T-helper 17 cell (primary cell): ENCODE measurements at places on chromosomes 13 and 19. TPM values are rescaled to one million over a fixed set of nuclear protein-coding genes. Genes with fewer than 3 reads are reported as not detected.
A peak's percentile ranks its signal among the peaks of the same experiment; 100 is the strongest.

DNA sequence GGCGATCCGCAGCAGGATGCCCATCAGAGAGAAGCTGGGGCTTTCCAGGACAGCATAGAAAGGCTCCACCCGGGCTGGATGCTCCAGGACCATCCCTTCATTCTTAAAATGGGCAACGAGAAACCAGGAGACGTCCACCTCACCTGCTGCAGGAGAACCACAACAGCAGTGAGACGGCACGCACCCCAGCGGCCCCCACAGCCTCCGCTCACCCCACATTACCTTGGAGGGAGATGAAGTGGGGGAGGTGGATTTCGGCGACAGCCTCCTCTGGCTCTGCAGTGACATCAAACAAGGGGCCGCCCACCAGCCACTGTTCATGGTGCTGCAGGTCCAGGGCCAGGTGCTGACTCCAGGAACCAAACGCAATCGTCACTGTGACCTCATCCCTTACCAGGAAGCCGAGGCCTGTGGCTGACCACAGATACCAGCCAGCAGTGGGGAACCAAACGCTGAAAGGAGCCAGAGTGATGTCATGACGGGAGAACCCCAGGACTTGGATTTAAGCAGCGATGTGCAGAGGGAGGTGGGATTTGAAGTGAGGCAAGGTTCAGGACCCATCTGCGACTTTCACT lies 25.1 kb downstream of the CARD8 start:
- DNase-seq = no peak
- no peaks in the 10 kb centered on the region for H3K27me3 ChIP-seq
- H3K27ac ChIP-seq = peak overlapping the region; percentile 80

Gene DHX34
- 9.1 TPM for total RNA-seq

Gene CABP5
- total RNA-seq = 9.2 TPM

Gene DACT3
- not detected for total RNA-seq

Gene PPP1R13L
- 4.5 TPM for total RNA-seq

DNA sequence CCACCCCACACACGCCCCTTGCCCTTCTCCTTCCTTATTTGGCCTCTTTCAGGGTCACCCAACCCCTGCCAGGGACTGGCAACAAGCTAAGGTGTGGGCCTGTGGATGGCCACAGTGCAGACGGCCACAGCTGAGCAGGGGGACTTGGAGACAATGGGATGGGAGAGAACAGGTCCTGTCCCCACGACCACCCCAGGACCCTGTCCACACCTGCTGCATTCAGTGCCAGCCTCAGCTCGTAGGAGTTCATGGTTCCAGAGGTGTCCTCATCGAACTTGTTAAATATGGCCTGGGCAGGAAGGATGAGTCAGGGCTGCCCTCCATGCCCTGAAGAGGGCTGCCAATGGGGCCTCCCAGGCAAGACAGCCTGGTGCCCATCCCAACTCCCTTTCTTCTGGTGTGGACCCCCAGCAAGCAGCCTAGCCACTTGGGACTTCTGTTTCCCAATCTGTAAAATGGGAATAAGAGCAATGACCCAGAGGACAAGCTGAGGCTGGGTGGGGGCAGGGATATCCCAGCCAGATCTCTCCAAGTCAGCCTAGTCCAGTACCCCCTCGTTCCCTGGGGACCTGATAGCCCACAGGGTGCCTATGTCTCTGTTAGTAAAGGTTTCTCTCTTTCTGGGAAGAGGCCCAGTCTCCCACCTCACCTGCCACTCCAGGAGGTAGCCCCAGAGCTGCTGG lies 10.6 kb downstream of the CAPN12 start:
- peak overlapping the region; percentile 90 for H3K27ac ChIP-seq
- H3K4me1 ChIP-seq = peaks cover 38% of the 10 kb centered on the region
- H3K27me3 ChIP-seq = no peaks in the 10 kb centered on the region
- H3K36me3 ChIP-seq = peaks cover 3% of the 10 kb centered on the region

DNA sequence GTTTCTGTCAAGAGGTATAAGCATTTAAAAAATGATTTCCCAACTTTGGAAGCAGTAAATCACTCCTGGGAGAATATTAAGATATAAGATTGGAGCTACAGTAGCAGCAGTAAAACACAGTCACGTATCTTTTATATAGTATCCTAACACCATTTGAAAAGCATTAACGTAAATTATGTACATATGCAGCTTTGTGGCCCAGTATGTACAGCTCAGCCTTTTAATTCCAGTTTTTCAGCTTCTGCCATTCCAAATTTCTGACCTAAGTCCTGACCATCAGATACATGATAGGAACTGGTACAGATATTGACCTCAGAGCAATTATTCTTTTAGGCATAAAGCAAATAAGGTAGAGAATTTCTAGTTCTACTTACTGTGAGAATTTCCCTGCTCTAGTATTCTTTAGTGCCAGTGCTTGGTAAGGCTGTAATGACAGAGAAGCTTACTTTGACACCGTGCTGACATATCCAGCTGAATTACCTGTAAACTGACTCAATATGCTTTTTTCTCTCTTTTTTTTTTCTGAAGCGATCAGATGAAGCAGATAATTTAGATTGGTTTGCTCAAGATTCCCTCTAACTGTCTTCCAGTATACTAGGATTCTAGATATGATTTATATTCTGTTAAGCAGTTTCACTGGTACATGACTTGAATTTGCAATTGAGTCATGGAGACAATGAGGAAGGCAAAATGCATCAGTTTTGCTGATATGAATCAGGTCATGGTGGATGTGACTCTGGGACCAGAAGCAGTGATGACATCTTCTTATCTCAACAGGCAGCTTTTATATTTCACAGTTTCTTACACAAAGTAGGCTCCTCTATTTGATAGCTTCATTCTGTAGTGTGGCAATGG lies 703.6 kb downstream of the SLITRK6 start:
- no peak overlapping the region for H3K27ac ChIP-seq
- no peaks in the 10 kb centered on the region for H3K36me3 ChIP-seq
- H3K27me3 ChIP-seq = no peaks in the 10 kb centered on the region
- H3K4me3 ChIP-seq = no peak overlapping the region
- H3K4me1 ChIP-seq = no peaks in the 10 kb centered on the region

Gene SHISA2
- 0.37 TPM for total RNA-seq

Gene F10
- total RNA-seq = not detected

DNA sequence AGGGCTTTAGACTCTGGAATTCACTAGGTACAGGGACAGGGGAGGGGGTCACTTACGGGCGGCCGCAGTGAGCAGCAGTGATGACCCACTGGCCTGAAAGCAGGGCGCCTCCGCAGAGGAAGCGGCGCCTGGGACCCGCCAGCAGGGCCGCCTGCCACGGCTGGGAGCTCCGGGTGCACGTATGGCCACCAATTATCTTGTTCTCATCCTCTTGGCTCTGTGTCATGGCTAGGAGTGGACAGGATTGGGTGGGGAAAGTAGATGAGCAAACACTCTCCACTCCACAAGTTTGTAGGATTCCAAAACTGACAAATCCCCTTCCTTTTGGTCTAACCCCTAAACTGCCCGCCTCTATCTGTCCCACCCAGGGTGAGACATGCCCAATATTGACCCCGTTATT lies 1.2 kb downstream of the KLK14 start:
- peaks cover 28% of the 10 kb centered on the region for H3K27me3 ChIP-seq
- no peak overlapping the region for H3K27ac ChIP-seq
- DNase-seq = no peak
- peaks cover 17% of the 10 kb centered on the region for H3K4me1 ChIP-seq
- H3K36me3 ChIP-seq = peaks cover 19% of the 10 kb centered on the region

DNA sequence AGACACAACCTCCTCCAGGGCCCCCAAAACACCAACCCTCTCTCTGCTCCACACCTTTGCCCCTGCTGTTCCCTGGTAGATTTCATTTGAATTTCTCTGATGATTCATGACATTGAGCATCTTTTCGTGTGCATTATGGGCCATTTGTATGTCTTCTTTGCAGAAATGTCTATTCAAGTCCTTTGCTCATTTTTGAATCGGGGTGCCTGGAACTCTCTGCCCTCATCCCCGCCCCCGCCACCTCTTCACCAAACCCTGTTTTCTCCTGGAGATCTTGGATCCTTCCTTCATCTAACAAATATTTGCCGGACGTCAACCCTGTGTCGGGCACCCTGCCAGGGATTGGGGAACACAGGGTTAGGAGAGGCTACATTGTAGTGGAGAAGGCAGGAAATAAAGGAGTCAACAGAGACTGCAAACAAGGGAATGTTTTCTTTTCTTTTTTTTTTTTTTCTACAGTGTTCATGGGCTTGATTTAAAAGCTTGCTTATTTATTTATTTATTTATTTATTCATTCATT lies 25.5 kb upstream of the SLC1A5 start:
- no peak overlapping the region for H3K27ac ChIP-seq
- no peak for DNase-seq
- peaks cover 4% of the 10 kb centered on the region for H3K4me1 ChIP-seq
- H3K36me3 ChIP-seq = no peaks in the 10 kb centered on the region

DNA sequence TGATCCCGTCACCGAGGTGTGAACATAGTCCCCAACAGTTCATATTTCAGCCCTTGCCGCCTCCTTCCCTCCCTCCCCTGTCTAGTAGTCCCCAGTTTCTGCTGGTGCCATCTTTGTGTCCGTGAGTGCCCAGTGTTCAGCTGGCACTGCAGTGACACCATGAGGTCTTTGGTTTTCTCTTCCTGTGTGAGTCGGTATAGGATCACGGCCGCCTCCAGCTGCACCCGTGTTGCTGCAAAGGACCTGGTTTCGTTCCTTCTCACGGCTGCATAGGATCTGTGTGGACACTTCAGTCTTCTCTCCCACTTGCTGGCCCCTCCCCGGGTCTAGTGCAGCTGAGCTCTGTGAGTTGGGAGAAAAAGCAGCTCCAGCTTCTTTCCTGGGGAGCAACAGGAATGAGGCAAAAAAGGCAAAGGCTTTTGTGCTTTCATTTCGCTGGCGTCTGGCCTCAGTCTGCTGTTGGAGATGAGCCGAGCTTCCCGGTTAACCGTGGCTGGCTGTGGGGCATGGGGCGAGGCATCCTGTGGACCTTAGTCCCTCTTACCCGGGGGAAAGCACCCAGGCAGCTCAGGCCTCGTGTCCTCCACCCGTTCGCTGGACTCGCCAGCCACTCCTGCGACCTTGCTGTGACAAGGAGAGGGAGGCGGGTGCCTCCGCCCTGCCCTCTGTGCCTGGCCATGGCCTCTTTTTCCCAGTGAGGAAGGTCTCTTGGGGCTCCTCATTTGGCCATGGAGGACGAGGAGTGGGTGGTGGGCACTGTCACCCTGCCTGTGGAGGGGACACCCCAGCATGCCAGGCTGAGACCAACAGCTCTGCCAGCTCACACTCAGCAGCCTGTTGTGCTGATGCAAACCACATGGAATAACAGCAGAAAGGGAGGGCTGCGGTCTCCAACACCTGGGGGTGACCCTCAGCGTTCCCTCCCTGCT lies 196.5 kb downstream of the TEX29 start:
- H3K27ac ChIP-seq = no peak overlapping the region
- no peak for DNase-seq
- no peaks in the 10 kb centered on the region for H3K36me3 ChIP-seq
- H3K27me3 ChIP-seq = peaks cover 30% of the 10 kb centered on the region
- no peak overlapping the region for H3K4me3 ChIP-seq
- no peaks in the 10 kb centered on the region for H3K4me1 ChIP-seq

Gene LINGO3
- 0.20 TPM for total RNA-seq

Gene CATSPERD
- total RNA-seq = not detected

DNA sequence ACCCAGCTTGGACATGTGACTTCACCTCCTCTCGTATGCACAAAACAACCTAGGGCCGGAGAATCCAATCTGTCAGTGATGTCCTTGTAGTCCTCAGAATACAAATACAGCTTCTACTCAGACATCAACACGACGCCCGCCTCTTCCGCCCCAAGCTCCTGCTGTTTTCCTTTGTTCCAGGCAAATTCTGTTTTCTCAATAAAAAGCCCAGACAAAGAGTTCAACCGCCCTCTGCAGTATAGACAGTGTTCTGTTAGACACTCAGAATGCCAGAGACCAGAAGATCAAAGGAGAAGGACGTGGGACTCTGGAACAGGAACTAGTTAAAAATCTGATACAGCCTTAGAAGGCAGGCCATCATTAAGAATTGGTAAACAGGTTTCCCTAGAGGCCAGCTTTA lies 42.0 kb upstream of the GGACT start:
- H3K27ac ChIP-seq = no peak overlapping the region
- peaks cover 11% of the 10 kb centered on the region for H3K4me1 ChIP-seq
- H3K36me3 ChIP-seq = peaks cover 13% of the 10 kb centered on the region
- no peak overlapping the region for H3K4me3 ChIP-seq
- no peak for DNase-seq
- H3K27me3 ChIP-seq = no peaks in the 10 kb centered on the region

GRCh38 chr19:49155820-49156346 lies 687 bp upstream of the HRC start:
- H3K36me3 ChIP-seq = peaks cover 17% of the 10 kb centered on the region
- peaks cover 24% of the 10 kb centered on the region for H3K4me1 ChIP-seq
- H3K4me3 ChIP-seq = peak overlapping the region; percentile 67
- H3K27ac ChIP-seq = no peak overlapping the region

DNA sequence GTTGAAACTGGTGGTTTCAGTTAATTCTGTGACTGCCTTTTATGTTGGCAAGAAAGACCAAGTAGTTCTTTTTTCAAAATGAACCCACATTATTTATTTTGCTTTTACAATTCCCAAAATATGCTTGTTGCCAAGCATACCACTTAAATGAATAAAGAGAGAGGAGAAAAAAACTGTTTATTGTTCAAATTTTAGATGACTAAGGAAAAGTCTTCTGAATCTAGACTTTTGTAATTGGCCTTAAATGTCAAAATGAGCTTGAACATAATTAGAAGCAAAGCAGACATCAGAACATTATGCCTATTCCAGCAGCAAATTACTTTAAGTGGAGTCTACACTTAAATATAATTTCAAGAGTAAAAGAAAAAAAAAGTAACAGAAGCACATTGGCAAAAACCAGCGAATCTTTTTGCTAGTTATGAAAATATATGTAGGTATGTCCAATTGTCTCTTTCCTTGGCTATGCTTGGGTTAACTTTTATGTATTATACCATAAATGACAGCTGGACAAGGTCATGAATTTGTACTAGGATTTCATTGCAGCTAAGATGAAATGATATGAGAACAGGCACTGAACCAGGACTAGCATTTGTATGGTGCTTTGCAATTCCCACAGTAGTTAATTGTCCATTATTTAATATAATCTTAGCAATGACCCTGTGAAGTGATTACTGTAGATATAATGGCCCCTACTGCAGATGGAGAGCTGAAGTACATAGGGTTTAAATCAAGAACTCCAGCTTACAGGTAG lies 211.9 kb downstream of the NALCN start:
- H3K27ac ChIP-seq = no peak overlapping the region
- H3K4me3 ChIP-seq = no peak overlapping the region
- H3K27me3 ChIP-seq = peaks cover 12% of the 10 kb centered on the region
- H3K4me1 ChIP-seq = no peaks in the 10 kb centered on the region
- DNase-seq = no peak

GRCh38 chr19:48183356-48183755 lies 12.9 kb downstream of the ZSWIM9 start:
- DNase-seq = no peak
- H3K36me3 ChIP-seq = no peaks in the 10 kb centered on the region
- no peak overlapping the region for H3K4me3 ChIP-seq
- H3K27ac ChIP-seq = peak overlapping the region; percentile 62
- no peaks in the 10 kb centered on the region for H3K27me3 ChIP-seq

Gene ZFP36
- total RNA-seq = 1,082 TPM

Gene MCEMP1
- total RNA-seq = 0.52 TPM
